ENCODE measurements at places on chromosomes 6 and 20.
A peak's percentile ranks its signal among the peaks of the same experiment; 100 is the strongest.

GRCh38 chr20:63750807-63751470 is 11.4 kb downstream of the SLC2A4RG start:
- DNase-seq = peak; percentile 66

DNA sequence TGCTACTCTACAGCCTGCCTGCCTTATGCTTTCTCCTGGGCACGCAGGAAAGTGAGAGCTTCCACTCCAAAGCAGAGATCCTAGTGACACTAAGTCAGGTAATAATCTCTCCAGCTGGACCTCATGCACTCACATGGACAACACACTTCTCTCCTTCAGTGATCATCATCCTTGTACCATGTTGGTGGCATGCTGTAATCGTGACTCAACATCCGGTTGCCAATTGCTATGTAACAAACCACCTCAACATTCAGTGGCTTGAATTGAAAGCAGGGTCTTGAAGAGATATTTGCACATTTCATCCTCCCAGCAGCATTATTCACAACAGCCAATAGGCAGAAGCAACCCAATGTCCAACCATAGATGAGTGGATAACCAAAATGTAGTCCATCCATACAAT is 40.3 kb upstream of the PPP1R3G start:
- DNase-seq = no peak

GRCh38 chr6:148364056-148364824 is 21.6 kb downstream of the SASH1 start:
- no peak for DNase-seq

GRCh38 chr6:15301179-15302006 is 55.5 kb downstream of the JARID2 start:
- no peak for DNase-seq

DNA sequence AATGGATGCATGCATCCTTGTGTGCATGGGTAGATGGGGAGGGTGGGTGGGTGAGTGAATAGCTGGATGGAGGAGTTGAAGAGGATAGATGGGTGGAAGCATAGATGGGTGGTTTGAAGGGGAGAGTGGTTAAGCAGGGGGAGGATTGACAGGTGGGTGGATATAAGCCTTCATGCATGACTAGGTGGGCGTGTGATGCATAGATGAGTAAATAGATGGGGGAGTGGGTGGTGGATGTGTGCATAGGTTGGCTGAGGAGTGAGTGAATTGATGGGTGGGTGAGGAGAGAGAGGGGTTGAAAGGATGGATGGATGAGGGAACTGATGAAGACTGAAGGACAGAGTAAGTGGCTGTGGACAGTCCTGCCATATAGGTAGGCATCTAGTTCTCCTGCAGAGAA is 4.5 kb downstream of the COL11A2 start:
- DNase-seq = no peak

GRCh38 chr20:11540558-11540957 is 377.1 kb upstream of the BTBD3 start:
- DNase-seq = no peak

- no peak for DNase-seq
Observed at GRCh38 chr6:168442646-168443045, 1.7 kb downstream of the SMOC2 start.

GRCh38 chr6:149563203-149563927 is 2.8 kb upstream of the GINM1 start:
- DNase-seq = no peak

- DNase-seq = peak; percentile 55
Observed at GRCh38 chr6:159151266-159151855, 17.8 kb upstream of the FNDC1 start.

GRCh38 chr6:51542475-51542874 is 544.9 kb downstream of the PKHD1 start:
- no peak for DNase-seq

DNA sequence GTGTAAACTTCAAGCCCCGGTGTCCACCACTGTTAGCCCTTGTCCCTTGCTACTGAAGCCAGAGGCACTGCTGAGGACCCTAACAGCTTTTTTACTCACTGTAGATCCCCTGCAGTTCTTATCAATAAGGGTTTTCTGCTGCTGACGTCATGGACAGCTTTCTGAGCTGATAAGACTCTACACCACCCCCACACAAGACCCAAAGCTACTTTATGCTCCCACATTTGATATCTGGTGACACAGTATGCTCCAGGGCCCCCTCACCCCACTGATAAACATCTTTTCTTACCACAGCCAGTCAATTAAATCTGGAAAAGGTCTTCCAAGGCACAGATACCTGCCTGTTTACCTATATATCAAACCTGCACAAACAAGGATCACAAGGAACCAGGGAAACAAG is 65.3 kb downstream of the NUS1 start:
- DNase-seq = no peak

- DNase-seq = no peak
Observed at GRCh38 chr6:37972994-37973757, 153.6 kb downstream of the ZFAND3 start.

DNA sequence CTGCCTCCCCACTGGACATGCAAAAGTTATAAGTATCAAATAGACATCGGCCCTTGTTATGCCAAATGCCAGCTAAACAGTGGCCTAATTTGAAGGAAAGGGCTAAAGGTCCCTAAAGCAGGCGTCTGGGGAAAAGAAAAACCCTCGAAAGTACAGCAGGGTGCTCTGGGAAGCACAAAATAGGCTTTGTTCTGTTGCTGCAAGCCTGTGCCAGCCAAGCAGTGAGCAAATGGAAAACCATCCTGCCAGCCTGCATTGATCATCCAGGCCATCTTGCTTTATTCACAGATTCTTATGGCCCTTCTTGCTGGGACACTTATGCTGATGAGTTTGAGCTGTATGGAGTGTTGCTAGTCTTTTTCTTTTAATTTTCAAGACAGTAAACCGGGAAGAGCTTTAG is 62.2 kb upstream of the PLEKHG1 start:
- DNase-seq = no peak

DNA sequence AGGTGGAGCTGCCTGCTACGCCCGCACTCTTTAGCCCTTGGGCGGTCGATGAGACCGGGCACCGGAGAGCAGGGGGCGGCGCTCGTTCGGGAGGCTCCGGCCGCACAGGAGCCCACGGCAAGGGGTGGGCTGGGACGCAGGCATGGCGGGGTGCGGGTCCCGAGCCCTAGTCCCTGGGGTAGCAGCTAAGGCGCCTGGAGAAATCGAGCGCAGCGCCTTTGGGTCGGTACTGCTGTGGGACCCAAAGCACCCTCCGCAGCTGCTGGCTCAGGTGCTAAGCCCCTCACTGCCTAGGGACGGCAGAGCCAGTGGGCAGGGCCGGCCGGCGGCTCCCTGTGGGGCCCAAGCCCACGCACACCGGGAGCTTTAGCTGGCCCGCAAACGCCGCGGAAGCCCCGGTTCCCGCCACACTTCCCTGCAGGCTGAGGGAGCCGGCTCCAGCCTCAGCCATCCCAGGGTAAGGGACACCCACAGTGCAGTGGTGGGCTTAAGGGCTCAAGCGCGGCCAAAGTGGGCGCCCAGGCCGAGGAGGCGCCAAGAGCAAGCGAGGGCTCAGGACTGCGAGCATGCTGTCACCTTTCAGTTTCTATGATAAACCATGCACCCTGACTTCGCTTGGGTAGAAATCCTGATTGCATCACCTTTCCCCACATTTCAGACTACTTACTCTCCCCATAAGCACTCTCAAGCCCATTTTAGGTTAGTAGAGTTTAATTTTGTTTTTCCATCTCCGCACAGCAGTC is 52.0 kb downstream of the MYLIP start:
- DNase-seq = no peak

GRCh38 chr6:158834675-158835385 is 15.7 kb upstream of the EZR start:
- DNase-seq = no peak
